ENCODE measurements at places on chromosomes 7 and 10.

- no peak for DNase-seq
These were observed 275.9 kb downstream of the PRPF18 start for GRCh38 chr10:13862546-13863233.

DNA sequence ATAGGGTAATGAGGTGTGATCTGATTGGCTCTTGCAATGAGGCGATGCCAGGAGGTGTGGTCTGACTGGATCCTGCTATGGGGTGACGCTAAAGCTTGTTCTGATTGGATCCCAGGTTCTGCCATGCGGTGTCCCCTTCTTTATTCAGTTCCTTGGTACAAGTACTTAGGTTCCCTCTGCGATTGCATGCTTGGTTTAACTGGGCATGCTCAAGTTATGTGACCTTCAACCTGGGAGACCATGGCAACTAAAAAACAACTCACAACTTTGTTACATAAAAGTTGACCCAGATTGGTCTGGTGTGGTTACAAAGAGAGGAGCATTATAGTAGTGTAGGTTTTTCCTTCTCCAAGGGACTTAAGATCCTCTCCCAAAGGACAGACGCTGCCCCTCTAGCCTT is 49.5 kb upstream of the DNAJC1 start:
- DNase-seq, result no peak

GRCh38 chr10:108812906-108813305 is 1110.4 kb downstream of the XPNPEP1 start:
- no peak for DNase-seq

GRCh38 chr10:95278061-95278988 is 12.5 kb downstream of the PDLIM1 start:
- no peak for DNase-seq

DNA sequence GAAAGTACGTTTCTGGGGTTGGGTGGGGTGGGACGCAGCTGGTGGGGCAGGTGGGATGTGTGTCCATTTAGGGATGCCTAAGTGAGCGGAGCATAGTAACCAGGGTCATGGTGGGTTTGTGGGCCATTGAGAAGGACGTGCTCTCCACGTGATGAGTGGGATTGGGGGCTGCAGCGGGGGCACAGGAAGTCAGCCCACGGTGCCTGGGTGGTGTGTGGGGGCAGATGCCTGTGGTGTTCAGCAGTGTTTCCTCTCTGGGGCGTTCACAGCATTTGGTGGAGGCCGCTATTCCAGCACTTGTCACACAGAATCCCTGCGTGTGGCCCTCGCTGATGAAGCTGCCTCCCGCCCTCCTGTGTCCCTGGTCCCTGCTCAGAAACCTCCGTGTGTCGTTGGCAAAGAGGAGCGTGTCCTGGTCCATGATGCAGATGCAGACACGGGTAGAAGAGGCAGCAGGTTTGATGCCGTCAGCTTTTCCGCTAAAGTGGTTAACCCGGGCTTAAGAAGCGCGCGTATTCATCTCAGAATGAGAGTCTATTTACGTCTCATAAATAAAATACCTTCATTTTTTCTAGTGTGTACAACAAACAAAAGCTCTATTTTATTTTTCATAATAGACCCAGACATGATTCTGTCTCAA is 274.2 kb downstream of the ADARB2 start:
- no peak for DNase-seq

DNA sequence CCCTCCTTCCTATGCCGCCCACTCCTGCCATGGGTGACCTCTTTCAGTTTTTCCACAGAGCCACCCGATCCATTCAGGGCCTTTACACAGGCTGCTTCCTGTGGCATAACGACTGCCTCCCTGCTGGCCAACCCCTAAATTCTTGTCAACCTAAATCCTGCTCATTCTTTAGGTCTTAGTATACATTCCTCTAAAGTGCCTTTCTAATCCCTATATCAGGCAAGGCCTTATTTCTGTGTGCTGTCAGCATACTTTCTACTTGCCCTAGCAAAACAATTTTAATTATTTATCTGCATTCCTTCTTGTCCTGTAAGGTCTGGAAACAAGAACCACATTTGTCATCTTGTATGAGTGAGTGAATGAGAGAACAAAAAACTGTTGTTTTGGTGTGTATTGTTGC is 132.4 kb downstream of the DNAH11 start:
- DNase-seq, result no peak

GRCh38 chr7:36303202-36304098 is 86.2 kb upstream of the ANLN start:
- DNase-seq, result no peak

GRCh38 chr10:118423800-118424442 is 81.8 kb upstream of the FAM204A start:
- DNase-seq, result peak; percentile 93

GRCh38 chr10:115095758-115096157 is 2.6 kb downstream of the ATRNL1 start:
- DNase-seq, result no peak

GRCh38 chr7:91880016-91880412 is 488 bp downstream of the MTERF1 start:
- DNase-seq, result peak; percentile 46

- DNase-seq, result no peak
These were observed 10.5 kb downstream of the TMEM273 start for GRCh38 chr10:49177391-49178355.

GRCh38 chr7:153217032-153217431 is 457.5 kb downstream of the ACTR3B start:
- no peak for DNase-seq

DNA sequence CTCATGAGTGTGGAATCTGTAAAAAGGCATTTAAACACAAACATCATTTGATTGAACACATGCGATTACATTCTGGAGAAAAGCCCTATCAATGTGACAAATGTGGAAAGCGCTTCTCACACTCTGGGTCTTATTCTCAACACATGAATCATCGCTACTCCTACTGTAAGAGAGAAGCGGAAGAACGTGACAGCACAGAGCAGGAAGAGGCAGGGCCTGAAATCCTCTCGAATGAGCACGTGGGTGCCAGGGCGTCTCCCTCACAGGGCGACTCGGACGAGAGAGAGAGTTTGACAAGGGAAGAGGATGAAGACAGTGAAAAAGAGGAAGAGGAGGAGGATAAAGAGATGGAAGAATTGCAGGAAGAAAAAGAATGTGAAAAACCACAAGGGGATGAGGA is 207.7 kb downstream of the ZEB1 start:
- no peak for DNase-seq

GRCh38 chr10:47207281-47207615 is 92.7 kb upstream of the GDF10 start:
- no peak for DNase-seq

DNA sequence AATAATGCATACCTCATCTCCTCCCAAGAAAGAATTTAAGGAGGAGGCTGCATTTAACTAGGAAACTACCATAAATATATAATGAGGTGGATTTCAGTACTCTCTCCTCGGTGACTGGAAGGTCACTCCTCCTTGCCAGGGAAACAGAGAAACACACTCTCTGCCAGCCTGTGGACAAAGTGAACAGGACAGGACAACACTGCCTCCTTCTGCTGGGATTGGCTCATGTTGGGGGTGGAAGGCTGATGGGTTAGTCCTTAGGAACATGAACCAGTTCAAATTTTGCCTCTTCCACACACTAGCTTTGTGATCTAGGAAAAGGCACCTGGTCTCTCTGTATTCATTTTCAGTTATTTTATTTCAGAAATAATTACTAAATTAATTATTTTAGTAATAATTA is 50.6 kb upstream of the STEAP4 start:
- DNase-seq, result no peak

DNA sequence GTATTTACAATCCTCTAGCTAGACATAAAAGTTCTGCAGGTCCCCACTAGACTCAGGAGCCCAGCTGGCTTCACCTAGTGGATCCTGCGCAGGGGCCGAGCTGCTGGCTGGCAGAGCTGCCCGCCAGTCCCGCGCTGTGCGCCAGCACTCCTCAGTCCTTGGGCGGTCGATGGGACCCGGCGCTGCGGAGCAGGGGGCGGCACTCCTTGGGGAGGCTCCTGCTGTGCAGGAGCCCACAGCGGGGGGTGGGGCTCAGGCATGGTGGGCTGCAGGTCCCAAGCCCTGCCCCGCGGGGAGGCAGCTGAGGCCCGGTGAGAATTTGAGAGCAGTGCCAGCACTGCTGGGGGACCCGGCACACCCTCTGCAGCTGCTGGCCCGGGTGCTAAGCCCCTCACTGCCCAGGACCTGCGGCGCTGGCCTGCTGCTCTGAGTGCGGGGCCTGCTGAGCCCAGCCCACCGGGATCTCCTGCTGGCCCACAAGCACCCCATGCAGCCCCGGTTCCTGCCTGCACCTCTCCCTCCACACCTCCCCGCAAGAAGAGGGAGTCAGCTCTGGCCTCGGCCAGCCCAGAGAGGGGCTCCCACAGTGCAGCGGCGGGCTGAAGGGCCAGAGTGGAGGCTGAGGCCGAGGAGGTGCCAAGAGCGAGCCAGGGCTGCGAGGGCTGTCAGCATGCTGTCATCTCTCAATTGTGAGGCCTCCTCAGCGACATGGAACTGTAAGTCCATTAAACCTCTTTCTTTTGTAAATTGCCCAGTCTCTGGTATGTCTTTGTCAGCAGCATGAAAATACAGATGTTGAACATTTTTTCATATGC is 63.1 kb downstream of the TFAM start:
- no peak for DNase-seq

DNA sequence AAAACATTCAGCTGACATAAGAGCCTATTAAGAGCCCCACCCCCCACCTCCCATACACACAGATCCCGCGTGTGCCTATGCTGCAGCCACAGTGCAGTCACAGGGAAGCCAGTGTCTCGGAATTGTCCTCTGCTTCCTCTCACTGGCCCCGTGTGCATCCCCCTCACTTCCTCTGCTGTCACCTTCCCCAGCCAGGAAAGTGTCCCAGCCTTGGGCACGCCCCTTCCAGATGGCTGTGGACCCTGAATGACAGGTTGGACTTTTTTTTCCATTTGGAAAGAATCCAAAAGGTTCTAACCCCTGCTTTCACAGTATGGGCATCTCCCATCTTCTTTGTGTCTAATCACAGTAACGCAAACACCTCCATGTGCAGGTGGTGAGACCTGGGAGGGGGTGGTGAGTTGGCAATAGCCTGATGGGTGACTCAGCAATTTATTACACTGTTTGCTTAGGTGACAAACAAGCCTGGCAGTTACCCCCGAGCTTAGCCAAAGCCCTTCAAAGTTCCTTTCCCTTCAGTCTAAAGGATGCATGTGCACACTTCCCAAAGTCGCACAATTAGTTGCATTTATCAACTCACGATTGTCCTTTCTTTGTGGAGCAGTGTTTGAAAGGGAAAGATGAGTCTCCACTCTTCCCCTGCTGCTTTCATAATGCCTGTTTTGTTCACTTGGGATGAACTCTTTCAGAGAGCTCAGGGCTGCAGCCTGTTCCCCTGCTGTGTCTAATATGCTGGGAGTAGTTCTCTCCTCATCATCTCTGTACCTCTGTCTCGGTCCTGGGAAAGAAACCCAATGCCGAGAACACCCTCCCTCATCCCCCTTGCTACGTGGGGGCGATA is 67.5 kb upstream of the EFCAB10 start:
- DNase-seq, result peak; percentile 20

- no peak for DNase-seq
These were observed 194.0 kb upstream of the PLPP4 start for GRCh38 chr10:120262857-120263547.

DNA sequence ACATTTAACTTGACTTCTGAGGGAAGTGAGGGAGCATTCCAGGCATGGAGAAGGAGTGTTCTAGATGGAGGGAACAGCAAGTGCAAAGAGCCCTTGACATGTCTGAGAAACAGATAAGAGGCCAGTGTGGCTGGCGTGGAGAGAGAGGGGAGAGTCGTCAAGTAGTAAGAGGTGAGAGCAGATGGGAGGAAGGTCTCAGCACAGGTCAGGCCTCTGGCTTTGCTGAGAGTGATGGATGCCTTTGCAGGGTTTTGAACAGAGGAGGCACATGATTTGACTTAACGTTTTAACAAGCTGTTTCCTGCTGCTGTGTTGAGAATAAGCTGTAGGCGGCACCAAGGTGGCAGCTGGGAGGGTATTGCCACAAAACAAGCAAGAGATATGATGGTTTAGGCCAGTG is 97.2 kb downstream of the KAT6B start:
- peak; percentile 52 for DNase-seq

- DNase-seq, result peak; percentile 71
These were observed 260.7 kb downstream of the BMPER start for GRCh38 chr7:34165927-34166550.

DNA sequence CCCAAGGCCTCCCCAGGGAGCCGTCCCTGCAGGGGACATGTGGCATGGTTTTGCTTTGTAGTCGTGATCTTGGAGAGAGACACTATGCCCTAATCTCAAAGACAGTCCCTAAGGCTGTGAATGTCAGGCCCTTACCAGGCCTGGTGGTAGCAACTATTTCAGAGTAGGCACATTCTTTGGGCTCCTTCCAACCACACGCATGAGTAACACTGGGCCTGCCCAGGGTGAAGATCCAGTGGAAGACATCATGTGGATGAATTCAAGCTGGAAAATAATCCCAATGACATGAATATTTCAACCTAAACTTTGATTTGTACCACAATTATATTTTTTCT is 39.5 kb upstream of the INSIG1 start:
- DNase-seq, result no peak

DNA sequence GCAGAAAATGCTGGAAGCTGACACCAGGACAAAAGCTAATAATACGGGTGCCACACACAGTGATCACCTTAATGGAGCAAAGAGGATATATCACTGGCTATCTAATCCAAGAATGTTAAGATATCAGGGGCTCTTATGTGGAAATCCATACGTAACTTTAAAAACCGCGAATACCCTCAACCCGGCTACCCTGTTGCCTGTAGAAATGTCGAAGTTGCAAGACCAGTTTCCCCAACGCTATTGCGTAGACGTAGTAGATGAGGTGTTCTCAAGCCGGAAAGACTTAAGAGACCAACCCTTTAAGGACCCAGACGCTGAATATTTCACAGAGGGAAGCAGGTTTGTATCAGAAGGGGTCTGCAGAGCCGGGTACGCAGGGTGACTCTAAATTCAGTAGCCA is 7.9 kb upstream of the CYREN start:
- DNase-seq, result no peak

DNA sequence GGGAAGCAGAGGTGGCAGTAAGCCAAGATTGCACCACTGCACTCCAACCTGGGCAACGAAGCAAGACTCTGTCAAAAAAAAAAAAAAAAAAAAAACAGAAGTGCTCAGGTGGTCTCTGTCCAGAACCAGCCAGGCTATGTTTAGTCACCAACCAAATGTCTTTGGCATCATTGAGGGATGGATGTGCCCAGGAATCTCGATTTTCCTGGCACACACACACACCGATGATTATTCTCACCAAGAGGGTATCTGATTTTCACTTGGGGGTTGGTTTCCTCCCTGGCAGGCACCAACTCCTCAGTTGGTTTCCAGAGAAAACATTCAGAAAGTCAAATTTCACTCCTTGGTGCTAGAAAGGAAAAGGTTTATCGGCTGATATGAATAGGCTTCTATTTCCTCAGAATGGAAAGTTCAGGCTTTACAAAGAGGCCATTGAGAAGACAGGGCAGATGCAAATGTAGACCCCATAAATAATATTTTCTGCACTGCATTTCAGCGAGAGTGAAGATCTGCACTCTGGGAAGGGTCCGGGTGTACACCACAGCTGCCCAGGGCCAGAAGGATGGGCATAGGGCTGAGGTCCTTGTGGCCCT is 154.8 kb downstream of the TNS3 start:
- DNase-seq, result no peak
